ENCODE measurements at places on chromosomes 4 and X.

DNA sequence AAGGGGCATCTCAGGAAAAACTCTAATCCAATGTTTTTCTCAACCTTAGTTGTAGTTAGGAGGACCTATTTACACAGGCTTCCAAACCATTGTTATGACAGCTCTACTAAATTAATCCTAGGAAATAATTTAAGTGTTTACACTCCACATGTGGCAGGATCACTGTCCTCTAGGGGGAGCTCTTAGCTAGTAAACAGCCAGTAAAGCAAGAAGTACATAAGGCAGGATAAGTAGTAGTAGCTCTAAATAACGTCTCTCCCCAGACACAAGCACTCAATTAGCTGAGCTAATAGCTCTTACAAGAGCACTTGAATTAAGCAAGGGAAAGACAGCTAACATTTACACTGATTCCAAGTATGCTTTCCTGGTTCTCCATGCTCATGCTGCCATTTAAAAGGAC is 37.3 kb downstream of the NUDT11 start:
- DNase-seq: no peak

- DNase-seq: no peak
Observed at GRCh38 chr4:139524062-139524631, 31.9 kb downstream of the SETD7 start.

DNA sequence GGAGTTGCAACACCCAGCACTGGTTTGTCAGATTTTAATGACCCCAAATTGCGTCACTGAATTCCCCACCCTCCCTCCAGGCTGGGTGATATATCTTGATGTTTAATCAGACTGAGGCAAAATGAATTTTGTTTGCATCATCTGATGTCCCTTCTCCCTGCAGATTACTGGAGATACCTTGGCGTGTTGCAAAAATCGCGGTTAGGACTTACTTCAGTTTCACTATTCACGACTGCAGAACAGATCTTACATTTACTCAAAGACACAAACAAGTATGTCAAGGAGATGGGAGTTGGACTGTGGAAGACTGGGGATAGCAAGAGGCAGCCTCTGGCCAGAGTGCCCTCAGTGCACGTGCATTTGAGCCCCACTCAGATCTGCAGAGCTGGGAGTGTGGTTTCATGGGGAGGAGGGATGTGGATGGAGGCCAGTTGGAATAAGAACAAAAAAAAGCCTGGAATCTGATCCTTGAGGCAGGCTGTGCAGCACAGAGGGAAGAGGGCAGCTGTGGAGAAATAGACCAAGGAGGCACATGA is 92.2 kb upstream of the MTM1 start:
- DNase-seq: no peak

DNA sequence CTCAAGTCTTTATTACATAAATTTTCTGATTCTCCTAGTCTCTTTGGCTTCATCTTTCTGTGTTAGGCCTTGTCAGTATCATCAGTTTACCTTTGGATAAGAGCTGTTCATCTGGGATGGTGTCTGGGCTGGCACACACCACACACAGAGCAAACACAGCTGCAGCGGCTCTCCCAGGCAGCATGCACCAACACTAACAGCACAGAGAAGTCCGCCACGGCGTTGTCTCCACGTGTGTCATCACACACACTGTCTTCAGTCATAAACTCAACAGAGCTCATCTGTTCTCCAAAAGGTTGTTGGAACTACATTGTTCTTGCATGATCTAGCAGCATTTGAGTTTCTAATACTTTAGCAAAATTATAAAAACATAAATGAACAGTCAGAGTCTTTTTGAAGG is 851.9 kb upstream of the FRG1 start:
- no peak for DNase-seq

- DNase-seq: no peak
Observed at GRCh38 chrX:70505451-70505841, 60.8 kb downstream of the DLG3 start.

- DNase-seq: no peak
Observed at GRCh38 chr4:85928775-85929591, 430.9 kb downstream of the MAPK10 start.

- DNase-seq: no peak
Observed at GRCh38 chr4:72857787-72858186, 211.7 kb downstream of the COX18 start.

Measured in activated CD4-positive, alpha-beta T cell treated with anti-CD3 and anti-CD28 coated beads, Interleukin-2, amount 50 U/mL, for 4 hours (primary cell).